ENCODE measurements at places on chromosomes 16 and 17.
A peak's percentile ranks its signal among the peaks of the same experiment; 100 is the strongest.

- DNase-seq: no peak
These were observed 11.3 kb upstream of the TUBG2 start for GRCh38 chr17:42647778-42648177.

- no peak for DNase-seq
These were observed 26.8 kb downstream of the NLRP1 start for GRCh38 chr17:5557485-5557884.

DNA sequence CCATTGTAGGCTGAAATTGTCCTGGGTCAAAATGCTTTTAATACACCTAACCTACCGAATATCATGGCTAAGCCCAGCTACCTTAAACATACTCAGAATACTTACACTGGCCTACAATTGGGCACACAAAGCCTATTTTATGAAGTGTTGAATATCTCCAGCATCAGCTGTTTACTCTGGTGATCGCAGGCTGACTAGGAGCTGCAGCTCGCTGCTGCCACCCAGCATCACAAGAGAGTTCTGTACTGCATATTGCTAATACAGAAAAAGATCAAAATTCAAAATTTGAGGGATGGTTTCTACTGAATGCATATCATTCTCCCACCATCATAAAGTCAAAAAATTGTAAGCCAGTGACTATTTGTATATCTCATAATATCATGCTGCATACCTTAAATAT, 55.3 kb downstream of the ULK2 start:
- DNase-seq: no peak

DNA sequence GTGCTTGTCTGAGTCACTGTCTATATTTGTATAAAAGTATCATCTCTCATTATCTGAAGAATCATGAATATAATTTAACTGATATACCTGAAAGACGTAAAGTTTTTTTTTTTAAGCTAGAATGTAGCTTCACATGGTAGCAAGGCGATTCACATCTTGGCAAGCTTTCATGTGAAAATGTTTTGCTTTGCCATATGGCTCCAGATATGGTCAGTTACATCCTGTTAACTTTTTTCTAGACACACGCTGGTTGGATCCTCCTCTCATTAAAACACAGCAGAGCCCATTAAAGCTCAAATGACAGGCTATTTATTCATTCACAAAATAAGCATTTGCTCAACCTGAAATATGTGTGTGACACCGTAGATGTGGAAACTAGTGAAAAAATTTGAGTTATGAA, 412.8 kb downstream of the KIF2B start:
- no peak for DNase-seq

DNA sequence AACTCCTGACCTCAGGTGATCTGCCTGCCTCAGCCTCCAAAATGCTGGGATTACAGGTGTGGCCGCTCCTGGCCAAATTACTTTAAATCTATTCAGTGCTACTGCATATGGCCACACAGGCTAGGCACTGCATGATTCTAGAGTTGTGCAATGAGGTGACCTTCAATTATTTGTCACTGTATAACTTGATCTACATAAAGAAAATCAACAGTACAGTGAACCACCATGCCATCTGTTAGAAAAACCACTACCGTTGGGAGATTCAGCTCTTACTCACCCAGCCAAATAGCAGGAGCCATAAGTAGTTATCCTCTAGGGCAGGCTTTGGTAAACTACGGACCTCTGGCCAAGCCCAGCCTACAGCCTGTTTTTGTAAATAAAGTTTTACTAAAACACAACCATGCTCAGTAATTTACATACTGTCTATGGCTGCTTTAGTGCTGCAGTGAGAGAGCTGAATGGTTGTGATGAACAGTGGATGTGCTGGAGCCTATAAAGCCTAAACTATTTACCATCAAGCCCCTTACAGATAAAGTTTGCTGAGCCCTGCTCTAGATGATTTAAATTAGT, 40.7 kb upstream of the TANC2 start:
- no peak for DNase-seq

DNA sequence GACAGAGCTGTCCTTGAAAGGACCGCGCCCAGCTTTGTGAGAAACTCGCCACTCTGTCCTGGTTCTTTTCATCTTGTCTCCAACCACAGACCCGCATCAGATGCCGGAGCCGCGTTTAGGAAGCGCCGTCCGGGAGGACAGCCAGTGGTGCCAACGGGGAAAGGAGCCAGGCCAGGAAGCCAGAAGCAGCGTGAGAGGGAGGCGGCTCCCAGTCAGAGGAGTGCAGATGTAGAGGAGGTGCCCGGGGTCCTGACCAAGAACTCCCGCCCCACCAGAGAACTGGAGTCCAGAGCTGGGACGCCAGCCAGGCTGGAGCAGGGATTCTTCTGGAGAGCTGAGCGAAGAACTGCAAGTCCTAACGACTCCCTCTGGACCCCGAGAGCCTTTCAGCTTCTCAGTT, 49.3 kb upstream of the TNRC6C start:
- no peak for DNase-seq

DNA sequence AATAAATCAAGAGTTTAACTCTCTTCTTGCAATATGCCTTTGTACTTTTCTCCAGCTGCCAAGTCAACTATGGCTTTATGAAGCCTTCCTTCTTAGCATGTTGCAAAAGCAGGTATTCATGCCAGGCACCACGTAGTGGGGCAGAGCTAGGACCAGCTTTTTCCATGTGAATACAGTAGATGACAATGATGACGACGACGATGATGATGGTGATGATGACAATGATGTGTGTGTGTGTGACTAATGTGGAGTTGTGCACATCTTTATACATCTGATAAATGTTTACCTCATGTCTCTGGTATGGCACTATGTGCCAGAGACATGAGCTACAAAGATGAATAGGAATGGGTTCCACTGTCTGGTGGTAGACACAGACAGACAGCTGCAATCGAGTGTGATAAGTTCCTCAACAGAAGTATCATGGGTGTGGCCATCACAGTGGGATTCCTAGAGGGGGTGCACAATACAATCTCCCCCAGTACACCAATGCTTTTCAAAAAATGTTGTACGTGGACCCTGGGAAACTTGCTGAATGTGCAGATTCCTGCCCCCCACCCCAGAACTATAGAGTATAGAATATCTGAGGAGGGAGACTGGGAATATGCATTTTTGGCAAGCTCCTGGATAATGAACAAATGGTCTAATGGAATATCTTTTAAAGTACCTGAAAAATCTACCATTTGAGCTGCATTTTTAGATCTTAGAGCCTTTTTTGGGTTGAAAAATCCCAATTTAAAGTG, 183.4 kb downstream of the ABCC12 start:
- no peak for DNase-seq

- no peak for DNase-seq
These were observed 426.8 kb upstream of the DYNLRB2 start for GRCh38 chr16:80113873-80114574.

- no peak for DNase-seq
These were observed 29.1 kb upstream of the MED13 start for GRCh38 chr17:62094175-62094574.

DNA sequence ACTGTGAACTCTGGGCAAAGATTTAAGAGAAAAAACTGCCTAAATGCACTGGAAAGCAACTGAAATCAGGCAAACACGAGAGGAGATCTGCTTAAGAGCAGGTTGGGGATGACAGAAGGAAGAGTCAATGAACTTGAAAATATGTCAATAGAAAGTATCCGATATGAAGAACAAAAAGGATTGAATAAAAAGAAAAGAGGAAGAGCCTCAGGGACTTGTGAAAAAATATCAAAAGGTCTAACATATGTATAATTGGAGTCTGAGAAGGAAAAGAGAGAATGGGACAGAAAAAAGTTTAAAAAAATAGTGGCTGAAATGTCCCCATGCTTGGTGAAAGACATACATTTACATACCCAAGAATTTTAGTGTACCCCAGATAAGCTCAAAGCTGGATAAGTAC, 195.5 kb downstream of the COPRS start:
- no peak for DNase-seq

DNA sequence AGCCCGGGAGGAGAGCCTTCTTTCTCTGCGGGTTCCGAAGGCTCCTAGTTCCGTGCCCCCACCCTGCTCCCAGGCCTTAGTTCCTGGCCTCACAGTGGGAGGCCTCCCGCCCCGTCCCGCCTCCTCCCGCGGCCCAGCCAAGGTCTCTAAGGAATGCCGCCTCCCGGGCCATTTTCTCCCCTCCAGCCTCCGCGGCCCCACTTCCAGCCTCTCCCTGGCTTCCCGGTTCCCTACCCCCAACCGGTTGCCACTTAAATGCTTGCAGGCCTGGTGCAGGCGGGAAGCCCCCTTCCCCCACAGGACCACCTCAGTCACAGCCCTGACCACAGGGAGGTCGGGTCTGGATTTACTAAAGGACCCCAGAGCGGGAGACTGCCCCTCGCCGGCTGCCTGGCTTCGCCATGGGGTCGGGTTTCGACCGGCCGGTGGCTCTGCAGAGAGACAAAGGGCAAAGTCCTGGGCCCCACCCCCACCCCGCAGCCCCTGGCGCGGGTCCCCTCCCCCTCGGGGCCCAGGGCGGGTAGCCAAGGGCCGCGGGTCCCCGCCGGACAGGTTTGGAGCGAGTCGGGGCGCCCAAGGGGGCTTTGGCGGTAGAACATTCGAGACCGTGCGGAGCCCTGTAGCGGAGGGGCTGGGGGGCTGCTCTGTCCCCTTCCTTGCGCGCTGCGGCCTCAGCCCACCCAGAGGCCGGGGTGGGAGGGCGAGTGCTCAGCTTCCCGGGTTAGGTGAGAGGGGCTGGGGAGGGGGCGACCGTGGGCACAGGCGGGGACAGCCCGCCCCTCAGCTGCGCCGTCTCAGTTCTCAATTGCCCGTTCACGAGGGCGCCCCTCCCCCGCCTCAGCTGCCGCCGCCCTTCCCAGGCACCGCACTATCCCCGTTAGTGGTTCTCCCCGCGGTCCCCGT, 16.4 kb downstream of the IGF2BP1 start:
- peak; percentile 86 for DNase-seq

- DNase-seq: peak; percentile 43
These were observed 11.5 kb downstream of the MPRIP start for GRCh38 chr17:17053446-17054379.

- no peak for DNase-seq
These were observed 1.1 kb downstream of the DCUN1D3 start for GRCh38 chr16:20899071-20899470.

DNA sequence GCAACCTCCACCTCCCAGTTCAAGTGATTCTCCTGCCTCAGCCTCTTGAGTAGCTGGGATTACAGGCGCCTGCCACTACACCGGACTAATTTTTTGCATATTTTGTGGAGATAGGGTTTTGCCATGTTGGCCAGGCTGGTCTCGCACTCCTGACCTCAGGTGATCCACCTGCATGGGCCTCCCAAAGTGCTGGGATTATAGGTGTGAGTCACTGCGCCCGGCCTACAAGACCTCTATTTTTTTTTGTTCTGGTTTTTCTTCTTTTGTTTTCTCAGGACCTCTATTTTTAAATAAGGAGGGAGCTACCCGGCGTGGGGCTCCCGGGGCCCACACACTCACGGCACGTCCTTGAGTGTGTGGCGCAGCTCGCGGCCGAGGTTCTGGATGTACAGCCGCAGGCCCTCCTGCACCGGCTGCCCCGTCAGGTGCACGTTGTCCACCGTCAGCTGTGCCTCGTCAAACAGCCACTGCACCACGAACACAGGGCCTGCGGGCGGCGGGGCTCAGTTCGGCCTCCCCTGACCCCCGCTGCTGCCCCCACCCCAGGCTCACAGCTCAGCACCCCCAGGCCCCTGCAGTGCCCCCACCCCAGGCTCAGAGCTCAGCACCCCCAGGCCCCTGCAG, 5.8 kb downstream of the NOTUM start:
- DNase-seq: no peak

- DNase-seq: no peak
These were observed 43.3 kb downstream of the PARN start for GRCh38 chr16:14586637-14587305.

DNA sequence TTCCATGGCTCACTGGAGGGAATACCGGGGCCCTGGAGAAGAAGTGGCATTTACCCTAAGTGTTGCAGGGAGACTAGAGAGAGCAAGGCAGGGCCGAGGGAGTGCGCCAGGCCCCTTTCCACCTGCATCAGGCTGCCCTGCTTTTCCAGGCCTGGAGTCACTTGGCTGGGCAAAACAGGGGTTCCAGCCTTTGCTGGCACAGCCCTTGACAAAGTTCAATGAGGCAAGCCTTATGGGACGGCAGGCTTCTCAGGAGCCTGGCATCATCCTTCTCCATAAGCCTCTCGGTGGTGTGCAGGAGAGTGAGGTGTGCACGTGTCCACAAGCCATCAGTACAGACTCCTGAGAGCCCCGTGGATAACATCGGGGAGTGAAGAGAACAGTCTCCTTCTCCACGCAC, 27.1 kb downstream of the CACNA1G start:
- no peak for DNase-seq

- no peak for DNase-seq
These were observed 10.3 kb upstream of the ZFP90 start for GRCh38 chr16:68528686-68529379.

GRCh38 chr17:8002721-8003593, 542 bp downstream of the GUCY2D start:
- DNase-seq: no peak

GRCh38 chr16:21227866-21228265, 5.6 kb upstream of the ANKS4B start:
- no peak for DNase-seq

- no peak for DNase-seq
These were observed 8.7 kb upstream of the ANKS4B start for GRCh38 chr16:21224800-21225199.

- DNase-seq: no peak
These were observed 596.2 kb downstream of the MAF start for GRCh38 chr16:79004309-79004708.

GRCh38 chr16:4890026-4890425, 42.7 kb downstream of the UBN1 start:
- no peak for DNase-seq

GRCh38 chr17:16912021-16912962, 59.6 kb downstream of the TNFRSF13B start:
- DNase-seq: no peak

GRCh38 chr17:39235555-39236449, 10.1 kb upstream of the STAC2 start:
- peak; percentile 27 for DNase-seq

GRCh38 chr17:44564429-44564828, 7.1 kb downstream of the FZD2 start:
- DNase-seq: no peak

DNA sequence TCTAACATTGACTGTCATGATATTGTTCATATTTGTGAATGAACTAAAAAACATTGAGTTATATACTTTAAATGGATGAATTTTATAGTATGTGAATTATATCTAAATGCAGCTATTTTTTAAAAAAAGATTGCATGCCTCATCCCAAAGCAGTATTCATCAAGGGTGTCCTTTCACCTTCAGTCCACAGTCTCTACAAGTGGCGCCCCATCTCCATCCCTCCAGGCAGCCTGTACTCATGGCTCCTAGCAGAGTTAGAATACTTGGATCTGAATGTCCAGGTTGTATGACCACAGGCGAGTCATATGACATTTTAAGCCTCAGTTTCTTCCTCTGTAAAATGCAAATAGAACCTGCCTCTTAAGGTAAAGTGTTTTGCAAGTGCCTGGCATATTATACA, 69.8 kb downstream of the TMEM100 start:
- no peak for DNase-seq

- DNase-seq: peak; percentile 47
These were observed 10.0 kb downstream of the LITAFD start for GRCh38 chr16:8892101-8892575.

GRCh38 chr17:16932156-16932555, 39.8 kb downstream of the TNFRSF13B start:
- peak; percentile 56 for DNase-seq

- no peak for DNase-seq
These were observed 13.1 kb downstream of the MYH11 start for GRCh38 chr16:15843635-15844279.
